SK-N-DZ (cell line): ENCODE measurements at places on chromosomes 3 and 15.

- no peak for DNase-seq
Observed at GRCh38 chr3:61897848-61898247, 336.5 kb downstream of the PTPRG start.

DNA sequence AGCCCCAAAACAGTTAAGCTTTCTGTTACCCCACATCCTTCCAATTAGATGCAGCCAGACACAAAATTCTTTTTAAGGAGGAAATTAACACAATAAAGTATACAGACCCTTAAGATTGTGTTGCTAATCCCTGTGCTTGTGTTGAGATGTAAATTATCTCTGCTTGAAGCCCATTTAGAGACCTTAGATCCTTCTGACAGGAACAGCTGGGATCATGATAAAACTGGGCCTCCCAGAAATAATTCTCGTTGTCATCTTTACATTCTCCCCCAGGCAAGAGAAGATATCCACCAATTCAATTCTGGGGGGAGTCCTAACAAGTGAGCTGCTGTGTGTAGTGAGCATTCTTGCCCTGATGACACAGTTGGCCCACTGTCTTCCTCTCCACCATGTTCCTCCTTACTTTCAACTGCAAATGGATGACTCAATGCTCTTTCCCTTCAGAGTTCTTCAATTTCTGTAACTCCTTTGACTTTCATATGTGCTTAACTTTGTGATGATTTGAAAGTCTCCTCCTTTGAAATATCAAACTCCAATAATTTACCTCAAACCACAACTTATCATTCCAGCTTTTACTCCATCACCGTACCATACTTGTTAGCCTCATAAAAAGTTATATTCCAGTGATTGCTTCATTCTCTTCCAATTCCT lies 186.6 kb downstream of the RAP2B start:
- no peak for DNase-seq

DNA sequence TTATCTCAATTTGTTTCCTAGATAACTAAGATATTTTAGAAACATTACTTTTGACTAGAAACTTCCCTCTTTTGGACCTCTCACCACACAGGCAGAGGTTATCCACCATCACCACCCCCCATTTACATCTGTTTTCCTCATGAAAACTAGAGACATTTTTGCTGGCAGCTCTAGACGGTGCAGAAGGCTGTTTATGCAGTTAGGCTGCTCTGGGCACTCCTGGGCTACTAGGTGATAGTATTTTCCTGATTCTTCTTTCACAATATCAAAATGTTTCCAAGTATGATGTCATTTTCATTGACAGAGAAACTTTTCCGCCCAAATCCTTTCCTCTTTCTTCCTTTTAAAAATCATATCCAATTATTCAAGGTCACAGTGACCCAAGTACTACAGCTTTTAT lies 67.1 kb downstream of the PLOD2 start:
- no peak for DNase-seq

GRCh38 chr3:194305356-194306108 lies 45.6 kb downstream of the CPN2 start:
- DNase-seq: no peak

DNA sequence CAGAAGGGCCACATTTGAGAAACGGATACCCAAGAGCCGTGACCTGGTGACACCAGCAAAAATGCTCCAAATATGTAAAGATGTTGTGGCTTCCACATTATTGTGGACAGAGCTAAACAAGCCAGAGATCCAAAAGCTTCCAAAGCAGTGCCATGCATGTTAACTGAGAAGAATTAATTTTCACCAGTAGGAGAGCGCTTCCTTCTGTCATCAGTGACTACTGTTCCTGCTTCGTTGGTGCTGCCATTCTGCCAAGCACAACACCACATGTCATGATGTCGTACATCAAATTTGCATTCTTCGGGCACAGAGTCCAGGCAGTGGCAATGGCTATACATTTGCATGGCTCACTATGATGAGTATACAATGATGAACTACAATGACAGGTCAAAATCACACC lies 19.1 kb upstream of the CHST2 start:
- DNase-seq: no peak

- no peak for DNase-seq
Observed at GRCh38 chr3:11226042-11226370, 46.2 kb upstream of the ATG7 start.

- no peak for DNase-seq
Observed at GRCh38 chr15:70701891-70702568, 61.3 kb downstream of the UACA start.

DNA sequence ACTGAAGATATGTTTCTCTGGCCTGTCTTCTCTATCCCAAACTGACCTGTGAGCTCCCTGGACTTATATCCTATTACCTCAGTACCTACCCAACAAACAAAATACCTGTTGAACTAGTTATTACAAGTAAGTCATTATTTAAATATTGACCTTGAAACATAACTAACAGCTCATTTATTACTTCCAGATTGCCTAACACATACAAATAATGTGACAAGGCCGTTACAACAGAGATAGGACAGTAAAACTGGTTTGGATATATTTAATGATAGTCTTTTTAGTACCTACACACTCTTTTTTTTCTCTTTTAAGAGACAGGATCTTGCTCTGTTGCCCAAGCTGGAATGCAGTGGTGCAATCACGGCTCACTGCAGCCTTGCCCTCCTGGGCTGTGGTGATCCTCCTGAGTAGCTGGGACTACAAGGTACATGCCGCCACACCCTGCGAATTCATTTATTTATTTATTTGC lies 145.0 kb downstream of the ADAM10 start:
- DNase-seq: no peak

DNA sequence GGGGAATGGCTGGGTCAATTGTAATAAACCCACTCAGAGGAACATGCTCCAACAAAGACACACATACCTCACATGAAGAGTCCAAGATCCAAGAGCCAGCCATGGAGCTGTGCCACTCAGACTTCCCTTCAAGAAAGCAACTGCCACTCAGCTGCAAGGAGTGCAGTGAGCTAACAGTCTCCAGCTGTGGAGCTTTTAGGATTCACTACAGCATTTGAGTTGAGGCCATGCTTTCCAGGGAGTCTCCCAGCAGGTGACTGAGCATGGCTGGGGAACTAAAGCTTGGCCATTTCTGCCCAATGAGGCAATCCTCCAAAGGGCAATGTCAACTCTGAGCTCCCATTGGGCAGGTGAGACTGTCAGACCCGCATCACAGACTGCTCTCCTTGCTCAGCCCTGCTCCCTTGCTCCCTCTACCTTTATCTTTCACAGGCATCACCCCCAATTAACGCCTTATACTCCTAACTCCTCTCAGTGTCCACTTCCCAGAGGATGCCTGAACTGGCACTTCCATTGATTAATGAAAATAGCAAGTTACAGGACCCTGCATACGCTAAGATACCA lies 165.3 kb upstream of the CTNNB1 start:
- no peak for DNase-seq

- no peak for DNase-seq
Observed at GRCh38 chr15:67358391-67358790, 103.8 kb downstream of the IQCH start.

- DNase-seq: no peak
Observed at GRCh38 chr3:149292666-149293065, 40.8 kb downstream of the TM4SF18 start.

GRCh38 chr3:11600501-11601282 lies 43.0 kb downstream of the VGLL4 start:
- DNase-seq: no peak

DNA sequence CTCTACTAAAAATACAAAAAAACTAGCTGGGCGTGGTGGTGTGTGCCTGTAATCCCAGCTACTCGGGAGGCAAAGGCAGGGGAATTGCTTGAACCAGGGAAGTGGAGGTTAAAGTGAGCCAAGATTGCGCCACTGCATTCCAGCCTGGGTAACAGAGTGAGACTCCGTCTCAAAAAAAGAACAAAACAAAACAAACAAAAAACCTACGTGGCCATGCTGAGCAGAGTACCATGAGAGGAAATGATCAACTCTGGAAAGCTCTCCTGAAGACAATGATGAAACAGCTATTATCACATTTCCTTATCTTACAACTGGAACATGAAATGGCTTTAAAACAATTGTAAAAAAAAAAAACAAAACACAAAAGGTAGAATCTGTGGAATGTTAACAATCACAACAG lies 75.2 kb downstream of the CHSY1 start:
- DNase-seq: no peak

DNA sequence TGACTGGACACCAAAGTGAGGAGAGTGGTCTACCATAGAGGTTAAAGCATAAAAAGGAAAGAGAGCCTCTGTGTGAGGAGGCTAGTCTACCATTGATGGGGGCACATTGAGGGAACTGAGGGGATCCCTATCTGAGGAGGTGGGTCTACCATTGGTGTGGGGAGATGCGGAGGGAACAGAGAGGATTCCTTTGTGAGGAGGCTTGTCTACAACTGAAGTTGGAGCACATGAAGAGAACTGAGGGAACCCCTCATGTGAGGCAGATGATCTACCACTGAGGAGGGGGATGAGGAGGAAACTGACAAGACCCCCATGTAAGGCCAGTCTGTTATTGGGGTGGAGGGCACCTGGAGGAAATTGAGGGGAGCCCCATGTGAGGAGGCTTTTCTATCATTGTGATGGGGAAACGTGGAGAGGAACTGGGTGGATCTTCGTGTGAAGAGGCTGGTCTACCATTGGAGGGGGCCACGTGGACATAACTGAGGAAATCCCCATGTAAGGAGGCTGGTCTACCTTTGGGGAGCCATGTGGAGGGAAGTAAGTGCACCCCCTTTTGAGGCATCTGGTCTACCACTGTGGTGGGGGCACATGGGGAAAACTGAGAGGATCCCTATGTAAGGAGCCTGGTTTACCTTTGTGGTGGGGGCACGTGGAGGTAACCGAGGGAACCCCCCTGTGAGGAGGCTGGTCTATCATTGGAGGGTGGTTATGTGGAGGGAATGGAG lies 160.1 kb downstream of the FBLN2 start:
- DNase-seq: no peak

- no peak for DNase-seq
Observed at GRCh38 chr3:66348704-66349103, 127.9 kb downstream of the SLC25A26 start.

- peak; percentile 20 for DNase-seq
Observed at GRCh38 chr15:67902579-67903009, 62.7 kb upstream of the RNU6-1 start.

- DNase-seq: no peak
Observed at GRCh38 chr3:57688291-57688690, 4.6 kb downstream of the DENND6A start.

- DNase-seq: no peak
Observed at GRCh38 chr3:52039426-52039825, 16.9 kb downstream of the DUSP7 start.

- DNase-seq: no peak
Observed at GRCh38 chr3:42705962-42706585, 3.5 kb upstream of the HHATL start.

- no peak for DNase-seq
Observed at GRCh38 chr3:51777985-51778384, 1.1 kb downstream of the IQCF6 start.

- DNase-seq: peak; percentile 62
Observed at GRCh38 chr3:160554980-160555379, 10.4 kb downstream of the KPNA4 start.
